Ascending aorta (tissue), 2 donors: ENCODE measurements at places on chromosomes 2 and 18. TPM values are rescaled to one million over a fixed set of nuclear protein-coding genes. Genes with fewer than 3 reads are reported as not detected.
A peak's percentile ranks its signal among the peaks of the same experiment; 100 is the strongest.

- H3K27ac ChIP-seq = no peak overlapping the region
- no peaks in the 10 kb centered on the region for H3K27me3 ChIP-seq
- no peak overlapping the region for H3K4me3 ChIP-seq
- no peaks in the 10 kb centered on the region for H3K4me1 ChIP-seq
- no peaks in the 10 kb centered on the region for H3K36me3 ChIP-seq
Measured at GRCh38 chr2:64036034-64036705, 16.9 kb upstream of the VPS54 start.

DNA sequence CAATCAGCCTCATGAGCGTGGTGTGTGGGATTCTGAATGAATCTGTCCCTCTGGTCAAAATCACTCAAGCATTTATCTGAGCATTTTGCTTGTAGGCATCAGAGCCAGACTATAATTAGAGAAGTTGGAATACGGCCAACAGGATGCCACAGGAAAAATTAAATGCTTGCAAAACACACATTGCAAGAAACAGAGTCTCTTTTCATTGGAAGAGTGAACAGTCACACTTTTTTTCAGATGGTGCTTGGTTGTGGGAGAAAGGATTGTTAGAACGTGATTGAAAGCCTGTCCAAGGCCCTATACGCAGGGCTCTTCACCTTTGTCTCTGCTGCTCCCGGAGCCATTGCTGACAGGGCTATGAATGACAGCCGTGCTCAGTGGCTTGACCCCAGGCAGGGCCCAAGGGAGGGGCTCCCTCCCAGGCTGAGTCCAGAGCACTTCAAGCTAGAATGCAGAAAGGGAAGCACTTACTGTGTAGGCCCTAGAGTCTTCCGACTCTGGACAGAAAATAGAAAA is 59.8 kb downstream of the SNTG2 start:
- no peak for DNase-seq
- H3K27me3 ChIP-seq = no peaks in the 10 kb centered on the region
- no peak overlapping the region for H3K4me3 ChIP-seq
- H3K27ac ChIP-seq = no peak overlapping the region
- no peaks in the 10 kb centered on the region for H3K4me1 ChIP-seq

GRCh38 chr2:201952187-201952586 is 81.5 kb upstream of the FZD7 start:
- DNase-seq = no peak
- no peaks in the 10 kb centered on the region for H3K27me3 ChIP-seq
- no peak overlapping the region for H3K27ac ChIP-seq
- H3K4me3 ChIP-seq = no peak overlapping the region
- H3K4me1 ChIP-seq = no peaks in the 10 kb centered on the region

- H3K4me3 ChIP-seq = no peak overlapping the region
- DNase-seq = no peak
- H3K27me3 ChIP-seq = no peaks in the 10 kb centered on the region
Measured at GRCh38 chr2:200403814-200404213, 97.3 kb downstream of the SPATS2L start.

The COLEC12 gene
- 9.5 TPM for total RNA-seq

- no peaks in the 10 kb centered on the region for H3K27me3 ChIP-seq
- no peaks in the 10 kb centered on the region for H3K36me3 ChIP-seq
- no peak for DNase-seq
Measured at GRCh38 chr2:231139796-231140195, 15.0 kb upstream of the HTR2B start.

DNA sequence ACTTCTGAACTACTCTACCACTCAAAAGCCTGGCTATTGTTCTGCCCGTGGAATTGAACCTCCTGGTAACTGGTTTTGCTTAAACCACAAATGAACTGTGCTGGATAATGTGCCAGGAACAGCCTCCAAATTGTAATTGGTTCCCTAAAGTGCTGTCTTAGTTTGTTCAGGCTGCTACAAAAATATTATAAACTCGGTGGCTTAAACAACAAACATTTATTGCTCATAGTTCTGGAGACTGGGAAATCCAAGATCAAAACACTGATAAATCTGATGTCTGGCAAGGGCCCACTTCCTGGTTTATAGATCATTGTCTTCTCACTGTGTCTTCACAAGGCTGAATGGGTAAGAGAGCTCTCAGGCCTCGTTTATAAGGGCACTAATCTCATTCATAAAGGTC is 149.2 kb upstream of the NCKAP5 start:
- no peaks in the 10 kb centered on the region for H3K36me3 ChIP-seq
- no peak overlapping the region for H3K4me3 ChIP-seq
- no peak for DNase-seq

GRCh38 chr2:164810843-164811242 is 30.8 kb downstream of the COBLL1 start:
- no peaks in the 10 kb centered on the region for H3K36me3 ChIP-seq
- no peaks in the 10 kb centered on the region for H3K27me3 ChIP-seq
- H3K27ac ChIP-seq = peak overlapping the region; percentile 23
- H3K4me3 ChIP-seq = no peak overlapping the region

The ANKRD62 gene
- total RNA-seq = not detected

The DTNA gene
- 7.3 TPM for total RNA-seq

The IGFBP5 gene
- 1,280 TPM for total RNA-seq

DNA sequence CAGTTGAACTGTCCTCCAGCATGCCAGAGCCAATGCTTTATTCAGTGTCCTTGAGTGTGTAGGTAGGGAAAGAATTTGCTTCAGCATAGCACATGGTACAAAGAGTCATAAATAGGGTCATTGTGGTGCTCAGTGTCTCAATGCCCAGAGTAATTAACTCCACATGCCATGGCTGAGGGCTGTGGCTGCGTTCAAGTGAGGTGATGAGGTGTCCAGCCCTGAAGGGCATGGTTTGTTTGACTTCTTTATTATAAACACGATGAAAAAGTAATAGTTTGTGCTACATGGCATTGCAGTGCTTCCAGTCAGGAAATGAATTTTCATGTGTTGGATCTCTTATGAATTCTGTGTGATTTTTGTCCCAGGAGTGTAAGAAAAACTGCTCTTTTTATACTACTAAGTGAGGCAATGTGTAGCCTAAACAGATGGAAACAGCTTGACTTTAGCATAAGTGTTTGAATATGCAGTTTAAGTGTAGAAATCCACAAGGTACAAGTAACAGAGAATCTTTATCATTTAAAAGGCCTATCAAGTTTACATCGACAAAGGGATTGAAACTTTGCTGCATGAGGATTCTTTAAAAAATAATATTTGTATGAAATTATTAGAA is 507.9 kb upstream of the CDH2 start:
- no peak overlapping the region for H3K4me3 ChIP-seq
- no peak for DNase-seq
- no peaks in the 10 kb centered on the region for H3K4me1 ChIP-seq
- no peaks in the 10 kb centered on the region for H3K27me3 ChIP-seq

GRCh38 chr2:161321944-161322648 is 13.9 kb downstream of the PSMD14 start:
- H3K27me3 ChIP-seq = no peaks in the 10 kb centered on the region
